PC-9 (cell line): ENCODE measurements at places on chromosomes 4 and X. TPM values are rescaled to one million over a fixed set of nuclear protein-coding genes. Genes with fewer than 3 reads are reported as not detected.

DNA sequence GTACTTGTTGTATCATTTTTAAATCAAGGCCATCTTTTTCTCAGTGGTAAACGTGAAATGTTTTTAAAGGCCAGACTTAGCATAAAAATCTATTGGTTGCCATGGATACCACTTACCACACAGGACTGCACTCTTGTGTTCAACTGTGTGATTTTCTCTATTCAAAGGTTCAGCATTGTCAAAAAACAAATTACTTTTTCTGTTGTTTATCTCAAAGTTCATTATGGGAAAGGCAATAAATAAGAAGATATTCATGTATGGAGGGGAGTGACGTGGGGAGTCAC is 231.0 kb upstream of the GATB start:
- H3K36me3 ChIP-seq, result no peaks in the 10 kb centered on the region
- H3K27ac ChIP-seq, result no peak overlapping the region
- no peak overlapping the region for H3K4me3 ChIP-seq

DNA sequence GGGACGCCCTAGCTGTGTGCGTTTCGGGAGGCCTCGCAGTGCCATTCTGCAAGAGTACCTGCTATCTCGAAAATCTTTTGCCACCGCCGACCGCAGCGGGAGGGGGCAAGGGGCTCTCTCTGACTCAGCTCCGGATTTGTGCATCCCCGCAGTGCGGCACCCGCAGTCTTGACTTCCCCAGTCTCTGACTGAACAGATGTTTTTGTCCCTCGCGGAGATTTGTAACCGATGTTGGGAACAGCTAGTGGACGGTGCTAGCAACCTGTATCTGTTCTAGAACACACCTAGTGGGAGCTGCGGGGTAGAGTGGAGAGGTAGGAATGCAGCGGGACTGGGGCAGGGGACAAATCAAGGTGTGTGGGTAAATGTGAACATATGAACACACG is 17.2 kb downstream of the NKX6-1 start:
- no peaks in the 10 kb centered on the region for H3K4me1 ChIP-seq
- no peak overlapping the region for H3K4me3 ChIP-seq
- no peak overlapping the region for H3K27ac ChIP-seq

DNA sequence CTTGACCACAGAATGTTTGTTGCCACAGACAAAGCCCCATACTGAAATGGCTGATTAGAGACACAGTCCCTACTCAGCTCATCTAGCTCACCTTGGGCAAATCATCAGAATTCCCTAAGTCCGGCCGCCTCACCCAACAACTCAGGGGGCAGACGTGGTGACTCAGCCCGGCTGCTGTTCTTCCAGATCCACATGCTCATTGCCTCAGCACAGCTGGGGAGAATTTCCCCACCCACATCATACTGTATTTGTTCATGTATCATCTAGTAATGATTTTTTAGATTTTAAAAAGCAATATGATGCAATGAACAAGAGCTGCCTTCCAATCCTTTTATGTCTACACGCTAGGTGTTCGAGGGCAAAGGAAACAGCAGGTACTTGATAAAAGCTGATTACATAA is 333.8 kb upstream of the TENM3 start:
- no peaks in the 10 kb centered on the region for H3K4me1 ChIP-seq
- H3K36me3 ChIP-seq, result no peaks in the 10 kb centered on the region
- no peak overlapping the region for H3K4me3 ChIP-seq
- no peaks in the 10 kb centered on the region for H3K27me3 ChIP-seq
- H3K27ac ChIP-seq, result no peak overlapping the region
- DNase-seq, result no peak

DNA sequence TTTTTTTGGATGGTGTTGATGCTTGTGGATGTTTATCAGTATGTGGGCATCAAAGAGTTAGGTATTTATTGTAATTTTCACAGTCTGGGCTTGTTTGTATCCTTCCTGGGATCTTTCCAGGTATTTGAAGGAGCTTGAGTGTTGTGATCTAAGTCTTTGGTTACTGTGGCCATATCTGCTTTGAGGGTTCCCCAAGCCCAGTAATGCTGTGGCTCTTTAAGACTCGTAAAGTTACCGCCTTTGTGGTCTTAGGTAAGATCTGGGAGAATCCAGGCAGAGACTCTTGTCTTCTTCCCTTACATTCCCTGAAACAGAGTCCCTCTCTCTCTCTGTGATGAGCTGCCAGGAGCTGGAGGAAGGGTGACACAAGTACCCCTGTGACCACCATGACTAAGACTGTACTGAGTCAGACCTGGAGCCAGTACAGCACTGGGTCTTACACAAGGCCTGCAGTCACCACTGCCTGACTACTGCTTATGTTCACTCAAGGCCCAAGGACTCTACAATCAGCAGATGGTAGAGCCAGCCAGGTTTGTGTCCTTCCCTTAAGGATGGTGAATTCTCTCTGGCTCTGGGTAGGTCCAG is 62.2 kb downstream of the FMR1NB start:
- no peak for DNase-seq
- no peak overlapping the region for H3K4me3 ChIP-seq
- no peak overlapping the region for H3K27ac ChIP-seq

DNA sequence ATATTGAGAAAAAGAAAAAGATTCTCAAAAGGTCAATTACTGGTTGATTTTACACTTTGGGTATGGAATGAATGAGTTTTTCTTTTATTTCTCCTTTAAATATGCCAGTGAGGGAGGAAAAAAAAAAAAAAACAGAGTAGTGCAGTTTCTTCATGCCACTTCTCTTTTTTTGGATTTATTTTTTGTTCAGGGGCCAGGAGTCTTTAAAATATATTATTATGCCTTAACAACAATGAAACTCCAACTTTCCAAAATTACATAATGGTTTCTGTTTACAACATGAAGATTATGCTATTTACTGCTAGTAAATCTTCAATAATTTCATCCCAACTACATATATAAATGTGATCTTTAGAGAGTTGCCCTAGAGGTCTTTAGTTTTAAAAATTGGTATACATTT is 31.9 kb downstream of the DTHD1 start:
- no peak for DNase-seq
- no peak overlapping the region for H3K4me3 ChIP-seq
- no peaks in the 10 kb centered on the region for H3K4me1 ChIP-seq
- no peaks in the 10 kb centered on the region for H3K27me3 ChIP-seq
- no peaks in the 10 kb centered on the region for H3K36me3 ChIP-seq
- H3K27ac ChIP-seq, result no peak overlapping the region

DNA sequence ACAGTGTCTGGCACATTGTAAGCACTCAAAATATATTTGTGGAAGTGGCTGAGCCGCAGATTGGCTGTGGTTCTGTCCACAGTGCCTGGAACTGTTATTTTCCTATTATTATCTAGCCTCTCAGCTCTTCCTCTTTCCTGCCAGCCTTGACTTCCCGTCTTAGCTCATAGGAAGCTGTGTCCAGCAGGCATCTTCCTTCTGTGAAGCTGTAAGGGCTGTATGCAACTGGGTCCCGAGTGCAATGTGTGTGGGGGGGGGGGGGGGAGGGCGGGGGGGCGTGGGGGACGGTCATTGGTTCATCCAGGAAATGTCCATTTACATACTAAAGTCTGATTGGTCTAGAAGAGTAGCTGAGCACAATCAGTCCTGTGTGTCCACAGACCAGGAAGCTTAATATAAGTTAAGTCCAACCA is 210.7 kb downstream of the PDGFRA start:
- H3K36me3 ChIP-seq, result no peaks in the 10 kb centered on the region
- H3K4me3 ChIP-seq, result no peak overlapping the region
- no peak for DNase-seq
- H3K27ac ChIP-seq, result no peak overlapping the region
- no peaks in the 10 kb centered on the region for H3K4me1 ChIP-seq

GRCh38 chrX:152640034-152640818 is 2.5 kb downstream of the GABRQ start:
- H3K4me1 ChIP-seq, result no peaks in the 10 kb centered on the region
- DNase-seq, result no peak
- no peak overlapping the region for H3K27ac ChIP-seq
- H3K36me3 ChIP-seq, result no peaks in the 10 kb centered on the region

DNA sequence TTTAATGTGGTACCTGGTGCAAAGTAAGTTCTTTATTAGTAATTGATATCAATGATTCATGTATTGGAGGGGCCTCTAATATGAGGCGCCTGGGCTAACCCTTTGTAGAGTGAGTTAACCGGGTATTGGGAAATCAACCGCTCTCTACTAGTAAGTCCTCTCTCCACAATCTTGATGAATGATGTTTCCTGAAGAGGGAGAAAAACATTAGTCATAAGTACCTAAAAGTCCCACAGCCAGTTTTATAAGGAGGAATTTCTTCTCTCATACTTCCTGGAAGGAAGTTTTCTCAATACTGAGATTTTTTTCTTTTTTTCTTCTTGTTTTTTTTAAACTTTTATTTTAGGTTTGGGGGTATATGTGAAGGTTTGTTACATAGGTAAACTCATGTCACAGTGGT is 62.3 kb downstream of the AGTR2 start:
- peak overlapping the region; percentile 60 for H3K27ac ChIP-seq
- no peaks in the 10 kb centered on the region for H3K27me3 ChIP-seq
- peaks cover 47% of the 10 kb centered on the region for H3K4me1 ChIP-seq
- H3K36me3 ChIP-seq, result no peaks in the 10 kb centered on the region

DNA sequence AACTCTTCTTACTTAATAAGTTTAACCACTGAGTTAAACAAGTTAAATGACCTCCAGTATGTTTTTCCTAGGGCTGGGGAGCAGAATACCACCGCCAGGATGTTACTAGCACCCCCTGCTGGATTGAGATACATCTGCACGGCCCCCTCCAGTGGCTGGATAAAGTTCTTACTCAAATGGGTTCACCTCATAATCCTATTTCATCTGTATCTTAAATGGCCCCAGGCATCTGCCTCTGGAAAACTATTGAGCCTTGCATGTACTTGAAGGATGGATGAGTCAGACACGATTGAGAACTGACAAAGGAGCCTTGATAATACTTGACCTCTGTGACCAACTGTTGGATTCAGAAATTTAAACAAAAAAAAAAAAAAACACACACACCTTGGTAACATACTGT is 61.5 kb upstream of the MMAA start:
- peaks cover 15% of the 10 kb centered on the region for H3K4me1 ChIP-seq
- DNase-seq, result peak; percentile 31
- no peaks in the 10 kb centered on the region for H3K27me3 ChIP-seq
- no peak overlapping the region for H3K27ac ChIP-seq
- H3K36me3 ChIP-seq, result 0 out of 2 replicates have a peak, but pooled peaks cover 7% of the 10 kb centered on the region
- no peak overlapping the region for H3K4me3 ChIP-seq

GRCh38 chr4:175891851-175892250 is 79.8 kb upstream of the GPM6A start:
- H3K27ac ChIP-seq, result no peak overlapping the region
- H3K36me3 ChIP-seq, result no peaks in the 10 kb centered on the region
- no peaks in the 10 kb centered on the region for H3K4me1 ChIP-seq
- DNase-seq, result no peak

DNA sequence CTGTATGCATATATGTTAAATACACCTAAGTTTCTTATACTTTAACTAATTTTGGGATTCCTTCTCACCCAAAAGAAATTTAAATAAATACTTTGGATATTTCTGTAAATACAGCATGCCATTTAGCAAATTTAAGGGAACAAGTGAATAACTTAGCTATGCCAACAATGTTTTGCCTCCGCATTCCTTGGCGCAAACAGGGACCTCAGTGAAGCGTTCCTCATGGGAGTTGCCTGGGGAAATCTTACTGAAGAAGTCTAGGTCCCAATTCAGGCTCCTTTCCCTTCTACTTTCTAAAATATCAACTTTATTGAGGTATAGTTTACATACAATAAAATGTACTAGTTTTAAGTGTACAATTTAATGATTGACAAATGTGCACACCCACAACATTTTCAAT is 25.0 kb downstream of the COL4A5 start:
- H3K27me3 ChIP-seq, result no peaks in the 10 kb centered on the region
- H3K27ac ChIP-seq, result no peak overlapping the region
- H3K36me3 ChIP-seq, result no peaks in the 10 kb centered on the region
- H3K4me1 ChIP-seq, result no peaks in the 10 kb centered on the region

DNA sequence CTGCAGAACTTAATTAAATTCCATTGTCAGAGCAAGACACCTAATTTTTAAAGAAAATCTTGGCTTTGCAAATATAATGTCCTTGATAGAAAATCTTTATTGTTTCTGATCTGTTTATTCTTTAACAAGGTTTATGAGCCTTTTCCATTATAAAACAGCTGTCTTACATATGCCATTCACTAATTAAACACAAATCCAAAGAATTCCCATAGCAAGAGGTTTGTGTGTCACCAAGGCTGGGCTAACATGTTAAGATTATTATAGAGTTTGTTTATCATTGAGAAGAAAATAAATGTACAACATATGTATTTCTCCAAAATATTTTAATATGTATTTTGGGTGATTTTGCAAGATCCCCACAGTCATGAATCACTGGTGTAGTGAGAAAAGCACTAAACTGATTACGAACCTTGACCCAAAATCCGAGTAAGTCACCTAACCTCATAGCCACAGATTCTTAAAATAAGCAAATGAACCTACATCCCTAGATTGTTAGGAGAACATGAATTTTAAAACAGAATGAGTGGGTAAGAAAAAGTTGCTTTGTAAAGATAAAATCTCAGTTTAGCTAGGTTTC is 694.8 kb upstream of the INTU start:
- H3K4me1 ChIP-seq, result no peaks in the 10 kb centered on the region
- no peaks in the 10 kb centered on the region for H3K27me3 ChIP-seq
- H3K27ac ChIP-seq, result no peak overlapping the region
- no peak overlapping the region for H3K4me3 ChIP-seq
- H3K36me3 ChIP-seq, result no peaks in the 10 kb centered on the region
- no peak for DNase-seq

DNA sequence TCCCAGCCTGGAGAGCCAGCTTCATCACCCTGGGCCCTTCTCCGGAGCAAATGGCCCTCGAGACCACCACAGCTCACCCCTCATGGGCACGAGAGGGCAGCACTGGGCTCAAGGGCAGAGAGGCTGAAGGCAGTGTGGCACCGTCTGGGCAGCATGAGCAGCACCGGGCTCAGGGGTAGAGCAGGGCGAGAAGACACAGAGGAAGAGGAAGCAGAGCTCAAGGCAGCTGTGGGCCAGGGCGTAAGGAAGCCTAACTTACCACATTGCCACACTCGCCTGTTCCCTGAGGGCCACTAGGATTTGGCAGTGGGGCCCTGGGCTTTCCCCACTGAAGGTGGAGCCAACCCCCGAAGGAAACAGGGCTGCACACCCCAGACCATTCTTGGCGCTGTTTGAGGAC is 15.5 kb downstream of the ZNF185 start:
- no peaks in the 10 kb centered on the region for H3K36me3 ChIP-seq
- no peak for DNase-seq
- H3K27me3 ChIP-seq, result no peaks in the 10 kb centered on the region
- H3K27ac ChIP-seq, result no peak overlapping the region

GRCh38 chr4:156251373-156252065 is 297.9 kb upstream of the CTSO start:
- H3K27ac ChIP-seq, result no peak overlapping the region
- no peaks in the 10 kb centered on the region for H3K27me3 ChIP-seq
- DNase-seq, result no peak
- no peak overlapping the region for H3K4me3 ChIP-seq
- H3K4me1 ChIP-seq, result no peaks in the 10 kb centered on the region
- no peaks in the 10 kb centered on the region for H3K36me3 ChIP-seq

Gene UGT8
- total RNA-seq, result 2.7 and 3.7 TPM in 2 replicates

Gene ZFYVE28
- 12.9 and 13.6 TPM in 2 replicates for total RNA-seq

Gene UBA6
- total RNA-seq, result 51.0 and 64.2 TPM in 2 replicates

Gene PNCK
- total RNA-seq, result 1.0 and 4.4 TPM in 2 replicates

Gene MAGEE1
- 4.2 and 4.6 TPM in 2 replicates for total RNA-seq

Gene HS3ST1
- total RNA-seq, result 12.3 and 12.8 TPM in 2 replicates

Gene SLC9A7
- 20.2 and 20.9 TPM in 2 replicates for total RNA-seq
